Hematopoietic multipotent progenitor cell treated with erythropoietin and hydrocortisone succinate and interleukin-3 and kit ligand, for 6 days (in vitro differentiated cells): ENCODE measurements at places on chromosomes 2 and 18.

GRCh38 chr2:43082111-43082894 lies 144.1 kb downstream of the ZFP36L2 start:
- no peak for DNase-seq

- DNase-seq: no peak
Observed at GRCh38 chr2:236086971-236087465, 81.2 kb downstream of the GBX2 start.

DNA sequence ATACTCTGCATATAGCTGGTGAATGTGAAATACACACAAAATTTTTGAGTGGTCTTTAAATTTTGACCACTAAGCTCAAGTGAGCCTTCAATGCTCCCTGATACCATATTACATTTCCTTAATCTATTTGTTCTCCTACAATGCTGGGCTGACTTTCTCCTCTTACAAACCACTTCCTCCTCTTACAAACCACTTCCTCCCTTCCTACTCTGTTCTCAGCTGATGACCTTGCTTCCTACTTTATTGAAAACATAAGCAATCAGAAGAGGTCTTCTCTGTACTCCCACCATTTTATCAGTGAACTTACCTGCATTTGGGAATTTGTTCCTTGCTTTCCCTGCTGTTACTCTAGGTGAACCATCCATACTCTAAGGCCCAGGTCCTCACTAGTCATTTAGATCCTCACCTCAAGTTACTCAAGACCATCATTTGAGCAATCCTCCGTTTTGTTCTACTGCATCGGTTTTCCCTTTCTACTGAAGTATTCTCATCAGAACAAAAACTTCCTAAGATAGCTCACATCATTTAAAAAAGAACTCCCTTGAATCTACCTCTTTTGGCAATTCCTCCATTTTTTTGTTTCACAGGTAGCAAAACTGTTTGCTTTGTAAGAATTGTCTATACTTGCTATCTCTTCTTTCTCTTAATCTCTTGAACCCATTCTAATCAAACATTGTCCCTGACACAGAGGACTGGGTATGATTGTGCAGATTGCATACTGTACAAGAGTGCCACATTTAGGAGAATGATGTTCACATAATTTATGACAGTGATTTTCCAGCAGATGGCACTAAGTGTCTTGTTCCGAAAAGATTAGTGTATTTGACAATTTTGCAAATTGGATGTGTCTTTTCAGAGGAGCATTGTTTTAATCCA lies 96.5 kb downstream of the EPB41L5 start:
- peak; percentile 68 for DNase-seq

GRCh38 chr2:139477618-139478017 lies 697.4 kb upstream of the NXPH2 start:
- DNase-seq: no peak

DNA sequence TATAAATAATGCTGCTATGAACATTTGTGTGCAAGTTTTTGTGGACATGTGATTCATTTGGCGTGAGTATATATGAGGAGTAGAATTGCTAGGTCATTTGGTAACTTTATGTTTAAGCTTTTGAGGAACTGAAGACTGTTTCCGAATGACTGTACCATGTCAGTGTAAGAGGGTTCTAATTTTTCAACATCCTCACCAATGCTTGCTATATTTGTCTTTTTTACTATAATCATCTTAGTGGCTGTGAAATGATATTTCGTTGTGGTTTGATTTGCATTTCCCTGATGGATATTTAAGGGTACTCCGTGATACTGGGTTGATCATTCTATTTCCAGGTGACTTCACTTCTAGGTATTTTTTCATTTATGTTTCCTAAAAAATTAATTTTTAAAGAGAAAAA lies 241.1 kb downstream of the BCL2 start:
- DNase-seq: no peak

- peak; percentile 70 for DNase-seq
Observed at GRCh38 chr18:46950064-46950656, 32.8 kb downstream of the KATNAL2 start.

GRCh38 chr2:150742094-150742493 lies 254.6 kb upstream of the RND3 start:
- DNase-seq: no peak

DNA sequence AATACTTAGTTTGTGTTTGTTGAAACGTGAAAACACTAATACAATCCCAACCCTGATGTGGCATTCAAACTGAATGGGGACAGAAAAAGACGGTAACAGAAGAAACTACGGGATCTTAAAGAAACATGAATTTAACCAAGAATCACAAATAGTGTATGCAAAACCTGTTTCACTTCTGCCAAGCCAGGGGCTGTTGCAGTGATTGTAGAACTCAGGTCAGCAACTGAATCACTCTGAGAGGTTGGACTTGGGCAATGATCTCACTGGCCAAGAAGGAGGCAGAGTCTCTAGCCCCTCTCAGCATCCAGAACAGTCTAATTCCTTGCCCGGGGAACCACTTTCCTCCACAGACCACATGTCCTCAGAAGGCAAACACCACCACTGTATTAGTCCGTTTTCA lies 54.9 kb upstream of the CRIM1 start:
- DNase-seq: no peak

GRCh38 chr2:234679741-234680687 lies 183.1 kb upstream of the ARL4C start:
- DNase-seq: no peak

- no peak for DNase-seq
Observed at GRCh38 chr2:57296795-57297517, 749.6 kb upstream of the VRK2 start.

DNA sequence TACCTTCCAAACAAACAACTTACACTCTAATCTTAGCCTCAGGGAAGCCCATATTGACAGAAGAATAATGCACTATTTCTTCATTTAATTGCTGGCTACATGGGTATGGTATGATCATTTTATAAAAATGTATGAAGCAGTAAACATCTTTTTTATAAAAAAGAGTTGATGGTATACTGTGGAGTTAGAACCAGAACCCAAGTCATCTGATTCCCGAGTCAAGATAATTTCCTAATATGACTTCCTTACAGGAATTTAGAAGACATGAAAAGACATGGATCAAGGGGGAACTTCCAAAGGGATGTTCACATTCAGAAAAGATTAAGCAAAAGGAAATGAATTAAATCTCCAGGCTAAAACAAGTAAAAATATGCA lies 171.8 kb downstream of the NBAS start:
- DNase-seq: no peak

- DNase-seq: no peak
Observed at GRCh38 chr18:58527952-58528287, 101.0 kb downstream of the ALPK2 start.

DNA sequence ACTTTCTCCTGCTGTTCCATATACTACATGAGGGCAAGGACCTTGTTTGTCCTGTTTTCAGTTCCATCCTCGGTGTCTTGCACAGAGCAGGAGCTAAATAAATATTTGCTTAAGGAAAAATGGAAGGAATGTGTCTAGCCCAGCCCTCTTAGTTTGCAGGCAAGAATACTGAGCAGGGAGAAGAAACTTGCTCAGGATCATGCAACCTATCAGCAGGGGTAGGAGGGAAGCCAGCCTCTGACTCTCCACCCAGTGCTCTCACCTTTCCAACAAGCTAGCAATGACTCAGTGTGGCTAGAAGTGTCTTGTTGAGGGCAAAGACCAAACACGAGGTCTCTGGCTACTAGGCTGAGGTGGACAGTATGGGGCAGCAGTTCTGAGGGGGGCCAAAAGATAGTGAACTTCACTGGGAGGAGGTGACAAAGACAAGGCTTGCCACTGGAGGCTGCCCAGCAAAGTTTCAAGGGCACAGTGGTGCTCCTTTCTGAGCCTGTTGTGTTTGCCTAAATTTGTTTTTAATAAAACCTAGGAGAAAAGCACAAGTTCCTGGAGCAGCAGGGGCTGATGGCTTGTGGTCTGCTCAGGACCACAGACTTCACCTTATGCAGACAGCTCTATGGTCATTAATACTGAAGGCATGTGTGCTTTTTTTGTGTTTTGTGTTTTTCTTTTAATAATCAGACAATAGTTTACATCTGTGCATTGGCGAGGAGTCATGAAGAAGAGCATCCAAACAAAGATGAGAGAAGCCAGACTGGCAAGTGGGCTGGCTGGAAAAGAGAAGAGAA lies 49.1 kb upstream of the CTAGE1 start:
- no peak for DNase-seq

- DNase-seq: no peak
Observed at GRCh38 chr2:240162032-240162431, 21.6 kb upstream of the OTOS start.

DNA sequence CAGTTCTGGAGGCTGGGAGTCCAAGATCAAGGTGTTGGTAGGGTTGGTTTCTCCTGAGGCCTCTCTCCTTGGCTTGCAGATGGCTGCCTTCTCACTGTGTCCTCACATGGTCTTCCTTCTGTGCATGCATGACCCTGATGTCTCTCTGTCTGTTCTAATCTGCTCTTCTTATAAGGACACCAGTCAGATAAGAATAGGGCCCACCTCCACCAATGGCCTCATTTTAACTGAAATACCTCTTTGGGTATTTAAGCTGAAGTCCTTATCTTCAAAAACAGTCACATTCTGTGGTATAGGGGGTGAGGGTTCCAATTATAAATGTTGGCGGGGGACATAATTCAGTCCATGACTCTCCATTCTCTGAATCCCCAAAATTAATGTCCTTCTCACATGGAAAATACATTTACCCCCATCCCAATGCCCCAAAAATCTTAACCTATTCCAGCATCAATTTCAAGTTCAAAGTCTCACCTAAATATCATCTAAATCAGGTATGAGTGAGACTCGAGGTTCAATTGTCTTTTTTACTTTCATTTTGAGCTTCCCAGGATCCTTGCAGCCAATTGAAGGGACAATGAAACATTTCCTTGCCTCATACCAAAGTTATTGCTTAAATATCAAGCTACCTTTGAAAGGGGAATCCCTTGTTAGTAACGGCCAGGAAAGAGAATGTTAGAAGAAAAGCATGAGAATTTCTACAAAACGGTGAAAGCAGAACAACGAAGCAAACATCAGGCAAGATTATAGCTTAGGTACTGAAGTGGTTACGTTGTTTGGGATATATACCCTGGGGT lies 20.6 kb upstream of the CNOT11 start:
- DNase-seq: peak; percentile 76

GRCh38 chr2:133576714-133577113 lies 8.5 kb upstream of the NCKAP5 start:
- DNase-seq: no peak

- peak; percentile 65 for DNase-seq
Observed at GRCh38 chr2:268323-268722, 3.6 kb downstream of the ACP1 start.

GRCh38 chr2:44929159-44929734 lies 12.3 kb upstream of the SIX3 start:
- no peak for DNase-seq

GRCh38 chr2:101842471-101842870 lies 145.0 kb downstream of the MAP4K4 start:
- no peak for DNase-seq

DNA sequence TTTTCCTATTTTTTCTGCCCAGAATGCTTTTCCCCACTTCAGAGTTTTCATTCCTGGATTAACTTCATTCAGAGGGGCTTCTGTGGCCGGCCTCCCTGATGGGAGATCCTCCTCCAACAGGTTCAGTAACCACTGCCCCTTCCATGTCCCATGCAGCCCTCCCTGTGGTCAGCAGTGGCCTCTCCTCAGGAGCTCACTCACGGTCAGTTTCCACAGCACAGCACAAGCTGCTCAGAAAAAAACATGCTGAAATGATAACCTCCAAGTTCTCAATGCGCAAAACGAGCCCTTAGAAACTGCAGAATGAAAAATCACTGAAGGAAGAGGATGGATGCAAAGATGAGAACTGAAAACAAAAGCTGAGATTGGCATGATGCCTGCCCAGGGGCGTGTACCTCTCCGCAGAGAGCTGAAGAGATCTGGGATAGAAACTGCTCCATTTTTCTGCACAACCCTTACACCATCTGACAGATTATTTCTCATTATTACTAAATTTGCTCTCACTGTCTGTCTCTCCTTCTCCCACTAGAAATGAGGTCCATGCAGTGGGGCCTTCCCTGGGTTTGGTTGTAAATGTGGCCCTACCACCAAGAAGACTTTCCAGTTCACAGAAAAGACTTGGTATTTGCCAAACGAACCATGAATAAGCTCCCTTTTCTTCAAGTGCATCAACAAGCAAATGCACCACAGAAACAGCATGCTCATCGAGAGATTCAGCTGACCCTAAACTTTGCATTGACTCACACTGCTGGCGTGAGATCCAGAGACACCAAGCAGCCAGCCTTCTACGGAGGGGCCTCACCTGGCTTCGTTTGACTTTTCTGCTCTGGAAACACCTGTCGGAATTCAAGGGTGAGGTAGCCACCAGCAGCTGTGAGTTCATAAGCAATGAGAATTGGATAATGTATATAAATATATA lies 51.5 kb downstream of the TMEM18 start:
- DNase-seq: no peak

DNA sequence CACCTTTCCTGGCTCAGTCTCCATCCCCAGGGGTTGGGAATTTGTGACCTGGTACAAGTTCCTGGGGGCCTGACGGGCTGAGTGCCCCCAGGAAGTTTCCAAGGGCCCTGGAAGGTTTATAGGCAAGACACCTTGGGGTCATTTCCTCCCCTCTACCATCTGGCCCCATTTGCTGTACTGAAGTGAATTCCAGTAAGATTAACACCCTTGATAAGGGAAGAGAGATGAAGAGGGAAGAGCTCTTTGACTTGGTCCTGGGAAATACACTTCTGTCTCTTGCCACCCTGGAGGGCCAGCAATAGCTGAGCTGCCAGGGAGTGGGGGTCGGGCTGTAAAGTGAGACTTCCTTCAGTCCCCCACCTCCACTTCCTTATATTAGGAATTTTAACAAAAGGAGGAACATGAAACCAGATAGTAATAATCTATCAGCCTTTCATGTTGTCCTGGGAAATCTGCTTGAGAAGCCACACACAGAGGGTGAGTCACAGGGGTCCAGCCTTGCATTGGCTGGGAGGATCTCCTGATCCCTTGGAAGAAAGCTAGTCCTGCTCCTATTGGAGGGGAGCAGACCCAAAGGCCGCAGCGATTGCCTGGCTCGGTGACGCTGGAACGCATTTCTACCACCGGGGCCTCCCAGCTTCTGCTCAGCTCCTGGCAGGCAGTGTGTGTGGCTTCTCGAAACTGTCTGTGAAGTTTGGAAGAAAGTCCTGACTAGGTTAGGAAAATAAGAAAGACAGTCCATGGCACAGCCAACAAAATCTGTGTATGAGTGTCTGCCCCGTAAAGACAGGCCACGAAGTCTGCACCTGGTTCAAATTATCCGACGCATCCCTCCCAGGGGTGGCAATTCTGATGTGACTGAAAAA lies 87.3 kb downstream of the ACAA2 start:
- DNase-seq: no peak

- no peak for DNase-seq
Observed at GRCh38 chr18:12645751-12646203, 12.1 kb downstream of the SPIRE1 start.

- no peak for DNase-seq
Observed at GRCh38 chr2:241808721-241809382, at the start of gene NEU4. Gene NEU4, plus strand, starts transcription at chr2:241809193. Its CDS starts 5,292 bp downstream, at chr2:241814485.

- DNase-seq: peak; percentile 90
Observed at GRCh38 chr18:77127769-77128671, 4.6 kb downstream of the MBP start.
